ENCODE measurements at places on chromosomes 1 and 21. TPM values are rescaled to one million over a fixed set of nuclear protein-coding genes. Genes with fewer than 3 reads are reported as not detected.

Gene NPR1
- not detected for total RNA-seq

Gene FAM72A
- 21.3 TPM for total RNA-seq

GRCh38 chr1:218397752-218398339, 52.7 kb downstream of the TGFB2 start:
- no peak for DNase-seq

GRCh38 chr1:184012187-184012586, 25.3 kb downstream of the COLGALT2 start:
- DNase-seq = no peak

GRCh38 chr1:115531631-115532264, 110.0 kb upstream of the VANGL1 start:
- no peak for DNase-seq

- no peak for DNase-seq
Measured at GRCh38 chr1:35691571-35692220, 27.0 kb downstream of the C1orf216 start.

Gene KLHL20
- total RNA-seq = 27.7 TPM

Gene ANGPTL3
- total RNA-seq = not detected

DNA sequence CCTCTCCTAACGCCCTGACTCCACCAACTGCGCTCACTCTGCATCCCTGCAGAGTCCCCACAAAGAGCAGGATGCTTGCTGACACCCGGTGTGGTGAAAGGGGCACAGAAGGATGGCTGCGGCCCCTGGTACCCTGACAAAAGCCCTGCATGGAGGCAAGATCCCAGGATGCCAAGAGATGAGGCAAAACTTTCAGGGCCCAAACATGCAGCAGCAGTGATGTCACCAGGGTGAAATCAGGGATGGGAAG, 36.6 kb downstream of the SLC9A1 start:
- no peak for DNase-seq

GRCh38 chr1:21936366-21937031, 611 bp downstream of the HSPG2 start:
- DNase-seq = no peak

Gene DMBX1
- total RNA-seq = 0.11 TPM

DNA sequence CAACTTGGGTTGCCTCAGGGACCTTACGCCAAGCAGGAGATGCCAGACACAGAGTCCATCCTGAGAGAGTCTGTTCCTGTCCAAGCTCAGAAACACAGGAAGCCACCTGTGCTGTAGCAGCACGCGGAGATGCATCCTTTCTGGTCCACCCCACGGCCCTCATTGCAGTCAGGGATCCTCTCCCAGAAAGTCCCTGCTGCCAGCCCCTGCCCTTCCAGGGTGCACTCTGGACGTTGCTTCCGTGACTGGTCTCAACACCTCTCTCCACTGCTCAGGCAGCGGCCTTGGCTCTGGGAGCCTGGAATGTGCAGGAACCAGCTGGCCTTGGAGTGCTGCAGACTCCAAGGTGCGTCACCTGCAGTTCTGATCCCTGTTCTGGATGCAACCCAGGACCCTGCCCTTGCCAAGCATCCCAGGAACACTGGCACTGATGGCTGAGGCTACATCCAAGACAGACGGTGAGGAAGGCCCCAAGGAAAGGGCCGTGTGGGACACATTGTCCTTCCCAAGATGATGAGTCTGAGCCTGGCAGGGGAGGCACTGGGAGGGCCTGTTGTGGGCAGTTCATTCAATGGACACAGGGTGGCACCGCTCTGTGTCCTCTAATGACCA, 21.7 kb upstream of the COL6A1 start:
- no peak for DNase-seq

Gene ITLN2
- total RNA-seq = not detected

GRCh38 chr1:11984121-11984520, 3.9 kb downstream of the MFN2 start:
- DNase-seq = no peak

Gene NFASC
- total RNA-seq = 0.14 TPM
